Activated T-cell treated with anti-CD3 and anti-CD28 coated beads, Interleukin-2, amount 50 U/mL, for 72 hours (primary cell): ENCODE measurements at places on chromosomes 1 and 21. TPM values are rescaled to one million over a fixed set of nuclear protein-coding genes. Genes with fewer than 3 reads are reported as not detected.

GRCh38 chr1:159900086-159900680 is at the start of gene CFAP45:
Gene CFAP45, minus strand, starts transcription at chr1:159900165. Its CDS starts 67 bp downstream, at chr1:159900098.
- no peaks in the 10 kb centered on the region for H3K36me3 ChIP-seq
- H3K27me3 ChIP-seq = no peaks in the 10 kb centered on the region
- H3K27ac ChIP-seq = no peak within 1 kb of the TSS
- H3K4me1 ChIP-seq = no peaks in the 10 kb centered on the region

DNA sequence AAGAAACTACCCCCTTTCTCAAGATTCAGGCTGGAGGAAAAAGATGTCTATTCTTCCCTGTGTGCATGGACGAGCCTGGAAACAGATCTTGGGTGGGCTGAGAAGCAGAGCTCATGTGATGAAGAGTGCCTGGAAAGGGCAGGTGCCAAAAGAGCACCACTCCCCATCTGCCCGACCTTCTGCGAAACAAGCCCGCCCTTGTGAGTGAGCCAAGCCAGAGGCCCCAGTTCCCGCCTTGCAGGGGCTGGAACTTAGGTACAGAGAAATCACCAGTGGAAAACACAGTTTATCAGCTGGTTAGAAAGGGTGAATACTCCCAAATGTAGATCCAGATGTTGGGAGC is 26.7 kb upstream of the A3GALT2 start:
- peak overlapping the region; percentile 80 for H3K4me3 ChIP-seq

DNA sequence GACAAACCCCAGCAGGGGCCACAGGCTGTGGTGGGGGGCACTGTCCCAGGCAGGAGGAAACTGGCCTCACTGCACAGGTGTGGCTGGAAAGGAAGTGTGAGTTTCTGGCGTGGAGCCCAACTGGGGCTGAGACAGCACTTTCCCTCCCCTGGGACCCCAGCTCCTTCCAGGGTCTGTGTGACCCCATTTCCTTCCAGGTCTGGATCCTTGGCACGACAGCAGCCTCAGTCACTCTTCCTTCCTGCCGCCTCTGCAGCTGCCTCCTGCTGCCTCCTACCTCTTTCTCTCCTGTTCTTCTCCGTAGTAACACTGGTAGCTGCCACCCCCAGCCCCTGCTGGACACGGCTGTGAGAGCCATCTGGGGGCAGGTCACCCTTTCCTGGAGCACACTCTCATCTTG is 88.0 kb downstream of the SIK1 start:
- peaks cover 14% of the 10 kb centered on the region for H3K36me3 ChIP-seq
- H3K27ac ChIP-seq = no peak overlapping the region
- H3K4me1 ChIP-seq = no peaks in the 10 kb centered on the region
- no peaks in the 10 kb centered on the region for H3K27me3 ChIP-seq
- no peak for DNase-seq
- no peak overlapping the region for H3K4me3 ChIP-seq

The LCE1D gene
- total RNA-seq = not detected
